ENCODE measurements at places on chromosomes 3 and 15.

DNA sequence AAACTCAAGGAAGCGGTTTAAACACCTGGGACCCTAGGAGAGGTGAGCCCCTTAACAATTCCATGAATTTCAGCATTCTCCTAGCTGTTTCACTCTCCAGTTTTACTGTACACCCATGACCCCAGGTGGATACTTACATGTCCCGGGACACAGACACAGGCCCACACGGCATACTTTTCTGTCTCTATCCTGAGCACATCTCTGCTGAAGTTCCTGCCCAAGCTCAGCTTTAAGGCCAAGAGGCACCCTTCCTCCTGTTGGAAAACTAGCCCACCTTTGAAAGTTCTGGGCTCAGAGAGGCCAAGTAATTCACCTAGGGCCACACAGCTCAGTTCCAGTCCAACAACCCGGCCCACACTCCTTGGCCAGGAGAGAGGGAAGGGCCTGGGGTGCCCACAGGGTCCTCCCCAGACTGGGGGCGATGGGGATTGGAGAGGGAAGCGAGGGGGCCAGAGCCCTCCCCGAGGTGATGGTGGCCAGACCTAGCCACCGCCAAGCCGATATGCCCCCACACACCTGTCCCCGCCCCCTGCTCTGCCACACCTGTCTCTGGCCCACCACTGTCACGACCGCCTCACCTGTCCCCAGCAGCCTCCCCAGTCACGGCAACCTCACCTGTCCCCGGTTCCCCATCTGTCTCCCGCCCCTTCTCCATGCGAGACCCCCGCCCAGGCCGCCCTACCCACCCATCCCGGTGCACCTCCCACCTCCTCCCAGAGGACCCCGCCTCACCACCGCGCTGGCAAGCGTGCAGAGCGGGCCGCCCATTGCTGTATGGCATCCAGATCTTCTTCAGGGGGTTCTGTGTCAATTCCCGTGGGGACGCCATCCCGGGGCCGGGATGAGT, 431 bp downstream of the PFKFB4 start:
- no peak for DNase-seq

DNA sequence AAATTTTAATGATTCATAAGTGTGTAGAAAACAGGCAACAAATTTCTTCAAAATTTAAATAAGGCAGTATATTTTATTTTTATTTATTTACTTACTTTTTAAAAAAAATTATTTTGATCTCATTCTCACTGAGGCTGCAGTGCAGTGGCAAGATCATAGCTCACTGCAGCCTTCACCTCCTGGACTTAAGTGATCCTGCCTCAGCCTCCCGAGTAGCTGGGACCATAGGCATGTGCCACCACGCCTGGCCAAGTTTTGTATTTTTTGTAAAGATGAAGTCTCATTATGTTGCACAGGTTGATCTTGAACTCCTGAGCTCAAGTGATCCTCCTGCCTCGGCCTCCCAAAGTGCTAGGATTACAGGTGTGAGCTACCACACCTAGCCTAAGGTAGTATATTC, 61.2 kb upstream of the XRN1 start:
- DNase-seq, result no peak

- no peak for DNase-seq
Observed at GRCh38 chr15:75036212-75036616, 12.8 kb downstream of the PPCDC start.

GRCh38 chr3:123385001-123385401, 63.9 kb downstream of the ADCY5 start:
- DNase-seq, result no peak

DNA sequence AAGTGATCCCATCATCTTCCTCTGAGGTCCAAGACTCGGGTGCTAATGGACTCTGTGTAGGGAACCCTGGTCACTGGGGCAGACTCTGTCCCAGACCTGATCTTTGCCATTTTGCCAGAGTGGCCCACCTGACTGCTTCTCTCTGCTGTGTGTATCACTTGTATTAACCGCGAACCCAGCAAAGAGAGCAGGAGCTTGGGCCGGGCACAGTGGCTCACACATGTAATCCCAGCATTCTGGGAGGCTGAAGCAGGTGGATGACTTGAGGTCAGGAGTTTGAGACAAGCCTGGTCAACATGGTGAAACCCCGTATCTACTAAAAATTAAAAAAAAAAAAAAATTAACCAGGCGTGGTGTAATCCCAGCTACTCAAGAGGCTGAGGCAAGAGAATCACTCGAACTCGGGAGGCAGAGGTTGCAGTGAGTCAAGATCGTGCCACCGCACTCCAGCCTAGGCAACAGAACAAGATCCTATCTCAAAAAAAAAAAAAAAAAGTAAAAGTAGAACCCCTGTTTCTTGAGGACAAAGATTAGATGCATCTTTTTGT, 32.9 kb upstream of the CYP11A1 start:
- DNase-seq, result no peak

DNA sequence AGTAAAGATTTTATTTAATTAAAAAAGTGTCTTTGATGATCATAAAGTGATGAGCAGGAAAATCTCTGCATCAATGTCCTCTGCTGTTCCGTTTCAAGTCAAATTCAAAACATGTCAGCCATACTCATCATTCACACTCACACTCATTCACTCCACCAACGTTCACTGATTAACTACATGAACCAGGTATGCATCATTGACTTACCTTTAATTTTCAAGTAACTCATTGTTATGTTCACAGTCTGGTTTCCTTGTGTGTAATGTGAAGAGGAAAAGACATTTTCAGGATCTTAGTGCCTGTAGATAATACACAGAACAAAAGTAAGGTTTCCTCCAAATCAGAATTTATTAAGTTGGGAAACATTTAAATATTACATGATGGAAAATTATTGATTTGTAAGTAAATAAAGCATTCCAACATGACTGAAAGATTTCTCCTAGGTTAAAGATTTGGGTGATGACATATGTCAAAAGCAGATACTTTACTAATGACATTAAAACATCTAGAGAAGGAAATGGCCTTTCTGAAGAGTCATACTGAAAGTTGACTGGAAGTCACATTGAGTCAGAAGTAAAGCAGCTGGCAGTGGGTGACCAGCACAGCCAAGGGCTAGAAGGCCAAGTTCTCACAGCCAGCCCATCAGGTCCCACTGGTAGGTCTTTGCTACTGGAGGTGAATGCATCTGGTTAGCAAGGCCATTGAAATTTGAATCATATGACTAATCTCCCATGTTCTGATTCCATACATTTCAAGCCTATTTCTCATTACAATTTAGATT, 251.9 kb downstream of the CDIN1 start:
- no peak for DNase-seq
